Activated CD4-positive, CD25-positive, alpha-beta regulatory T cell treated with anti-CD3 and anti-CD28 coated beads, Interleukin-2, amount 50 U/mL, for 72 hours (primary cell): ENCODE measurements at places on chromosomes 12 and 14.

DNA sequence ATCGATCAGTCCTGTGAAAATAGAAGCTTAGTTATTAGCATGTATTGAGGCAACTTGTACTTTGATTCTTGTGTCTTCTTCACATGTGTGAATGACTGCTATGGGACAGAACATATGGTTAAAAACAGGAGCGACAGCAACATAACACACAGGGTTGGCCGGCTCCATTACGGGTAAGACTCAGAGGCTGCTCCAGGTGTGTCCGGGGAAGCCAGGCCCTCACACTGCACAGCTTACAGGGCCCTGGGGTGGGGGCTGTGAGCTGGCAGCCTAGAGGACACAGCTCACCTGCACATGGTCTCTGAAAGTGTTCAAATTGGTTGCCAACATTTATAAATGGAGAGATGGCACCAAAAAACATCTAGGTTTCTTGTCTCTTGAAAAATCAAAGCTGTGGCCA, 31.1 kb downstream of the TCHP start:
- no peak for DNase-seq

- DNase-seq: no peak
Measured at GRCh38 chr14:61026526-61026925, 45.5 kb downstream of the SLC38A6 start.

GRCh38 chr14:98350213-98350612, 921.8 kb downstream of the BCL11B start:
- no peak for DNase-seq

GRCh38 chr14:106087837-106088236, 561.5 kb downstream of the TMEM121 start:
- no peak for DNase-seq

DNA sequence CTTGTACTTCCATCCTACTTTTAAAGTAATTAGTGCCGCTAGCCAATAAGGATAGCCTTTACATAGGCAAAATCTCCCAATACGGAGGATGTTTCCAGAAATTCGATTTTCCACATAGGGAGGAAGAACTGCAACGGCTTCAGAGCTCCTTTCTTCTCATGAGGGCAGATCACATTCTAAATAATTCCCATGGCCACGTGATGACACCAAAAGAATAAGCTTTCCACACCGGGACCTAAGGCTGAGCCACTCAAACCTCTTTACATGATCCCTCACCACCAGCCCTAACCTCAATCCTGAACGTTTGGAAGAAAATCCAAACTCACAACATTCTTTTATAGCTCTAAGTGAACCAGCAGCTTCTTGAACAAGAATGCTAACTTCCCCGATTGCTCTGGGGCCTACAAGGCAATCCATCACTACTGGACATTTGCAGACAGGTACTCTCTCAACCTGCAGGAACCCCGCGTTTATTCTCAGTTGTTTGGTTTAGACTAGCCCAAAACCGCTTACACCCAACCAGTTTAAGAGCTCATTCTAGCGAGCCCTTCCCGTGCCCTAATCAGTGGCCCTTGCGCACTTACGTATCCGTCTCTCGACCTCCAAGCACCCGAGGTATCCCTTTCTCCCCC, 884 bp downstream of the CAPRIN2 start:
- no peak for DNase-seq

DNA sequence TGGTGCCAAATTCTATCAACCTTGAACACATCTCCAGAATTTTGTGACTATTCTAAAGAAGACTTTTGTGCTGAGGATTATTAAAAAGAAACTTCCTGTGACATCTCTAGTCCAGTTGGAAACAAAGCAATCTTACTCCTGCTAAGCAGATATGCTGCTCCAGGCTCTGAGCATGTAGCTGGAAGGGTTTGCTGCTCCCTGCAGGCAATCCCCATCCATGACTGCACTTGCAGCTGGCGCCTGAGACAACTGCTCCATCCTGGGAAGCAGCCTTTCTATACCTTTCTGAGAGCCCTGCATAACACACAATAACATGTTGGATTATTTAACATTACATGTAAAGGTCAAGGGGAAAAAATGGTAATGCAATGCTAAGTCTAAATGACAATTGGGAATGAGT, 105.1 kb downstream of the NDUFA12 start:
- DNase-seq: no peak

DNA sequence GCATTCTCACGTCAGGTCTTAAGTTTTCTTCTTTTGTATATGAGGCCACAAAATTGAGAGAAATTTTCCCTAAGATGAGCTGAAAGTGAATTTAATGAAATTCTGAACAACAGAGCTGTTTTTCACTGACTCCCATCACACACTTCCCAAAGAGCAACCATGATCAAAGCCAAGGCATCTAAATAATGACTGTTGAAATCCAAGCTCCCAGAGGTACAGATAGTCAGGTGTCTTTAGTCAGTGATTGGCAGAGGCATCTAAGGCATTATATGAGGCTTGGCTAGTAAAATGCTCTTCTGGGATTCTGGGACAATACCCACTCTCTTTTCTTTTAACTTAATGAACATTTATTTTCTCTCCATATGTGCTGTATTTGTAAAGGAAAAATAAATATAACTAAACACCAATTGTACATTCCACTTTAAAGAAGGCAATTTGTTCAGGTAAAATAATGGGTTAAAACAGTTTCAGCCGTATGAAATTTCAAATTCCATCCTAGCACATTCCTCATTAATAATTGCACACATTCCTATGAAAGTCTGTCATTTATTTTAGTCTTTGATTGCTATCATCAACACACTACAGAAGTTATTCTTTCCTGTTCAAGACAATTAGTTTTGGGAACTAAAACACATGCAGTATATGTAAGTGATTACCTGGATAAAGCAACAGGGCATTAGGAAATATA, 871 bp upstream of the SSTR1 start:
- DNase-seq: no peak
